ENCODE measurements at places on chromosomes 5 and 9.

- DNase-seq, result no peak
These were observed 41.8 kb downstream of the CAMSAP1 start for GRCh38 chr9:135865531-135865930.

DNA sequence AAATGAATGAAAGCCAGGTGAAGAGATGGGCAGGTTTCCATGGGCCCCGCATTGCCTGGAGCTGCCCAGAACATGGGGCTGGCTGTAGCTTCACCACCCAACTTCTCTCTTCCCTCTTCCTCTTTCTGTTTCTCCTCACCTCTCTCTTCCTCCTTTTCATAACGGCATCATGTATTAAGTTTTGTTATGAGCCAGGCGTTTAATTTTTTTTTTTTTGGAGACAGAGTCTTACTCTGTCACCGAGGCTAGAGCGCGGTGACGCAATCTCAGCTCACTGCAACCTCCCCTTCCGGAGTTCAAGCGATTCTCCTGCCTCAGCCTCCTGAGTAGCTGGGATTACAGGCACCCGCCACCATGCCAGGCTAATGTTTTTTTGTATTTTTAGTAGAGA lies 13.0 kb upstream of the SPINK4 start:
- no peak for DNase-seq

DNA sequence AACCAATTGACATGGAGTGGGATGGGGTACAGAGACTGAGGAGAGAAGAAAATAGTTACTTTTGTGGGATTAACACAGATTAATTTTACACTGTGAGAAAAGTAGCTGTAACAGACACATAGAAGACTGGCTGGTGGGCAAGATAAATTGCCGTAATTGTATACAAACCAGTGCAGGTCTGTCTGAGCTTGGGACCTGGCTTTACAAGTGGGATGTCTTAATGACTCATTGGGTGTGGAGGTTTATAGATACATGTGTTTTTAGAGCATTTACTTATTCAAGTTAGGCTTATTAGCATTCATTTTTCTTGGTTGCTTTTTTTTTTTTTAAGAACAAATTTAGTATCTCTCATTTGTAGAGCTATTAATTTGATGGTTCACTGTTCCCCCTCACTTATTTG lies 37.5 kb downstream of the SLC44A1 start:
- DNase-seq, result no peak

- DNase-seq, result no peak
These were observed 90.3 kb upstream of the ZNF462 start for GRCh38 chr9:106772523-106773290.

DNA sequence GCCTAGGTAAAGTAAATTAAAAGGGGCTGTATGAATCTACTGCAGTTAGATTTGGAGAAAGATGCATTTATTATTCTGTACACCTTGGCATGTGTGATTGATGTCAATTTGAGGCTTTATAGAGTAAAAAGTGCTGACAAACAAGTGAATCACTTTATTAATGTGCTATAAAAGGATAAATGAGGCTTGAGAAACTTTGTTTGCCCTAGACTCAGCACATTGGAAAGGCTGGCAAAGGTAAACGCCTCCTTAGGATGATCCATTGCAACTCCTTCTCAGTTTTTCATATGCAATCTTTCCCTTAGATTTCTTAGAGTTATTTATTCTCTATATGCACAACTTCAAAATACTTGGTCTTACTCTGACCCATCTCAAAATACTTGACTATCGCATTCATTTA lies 369.0 kb downstream of the HINT1 start:
- no peak for DNase-seq

DNA sequence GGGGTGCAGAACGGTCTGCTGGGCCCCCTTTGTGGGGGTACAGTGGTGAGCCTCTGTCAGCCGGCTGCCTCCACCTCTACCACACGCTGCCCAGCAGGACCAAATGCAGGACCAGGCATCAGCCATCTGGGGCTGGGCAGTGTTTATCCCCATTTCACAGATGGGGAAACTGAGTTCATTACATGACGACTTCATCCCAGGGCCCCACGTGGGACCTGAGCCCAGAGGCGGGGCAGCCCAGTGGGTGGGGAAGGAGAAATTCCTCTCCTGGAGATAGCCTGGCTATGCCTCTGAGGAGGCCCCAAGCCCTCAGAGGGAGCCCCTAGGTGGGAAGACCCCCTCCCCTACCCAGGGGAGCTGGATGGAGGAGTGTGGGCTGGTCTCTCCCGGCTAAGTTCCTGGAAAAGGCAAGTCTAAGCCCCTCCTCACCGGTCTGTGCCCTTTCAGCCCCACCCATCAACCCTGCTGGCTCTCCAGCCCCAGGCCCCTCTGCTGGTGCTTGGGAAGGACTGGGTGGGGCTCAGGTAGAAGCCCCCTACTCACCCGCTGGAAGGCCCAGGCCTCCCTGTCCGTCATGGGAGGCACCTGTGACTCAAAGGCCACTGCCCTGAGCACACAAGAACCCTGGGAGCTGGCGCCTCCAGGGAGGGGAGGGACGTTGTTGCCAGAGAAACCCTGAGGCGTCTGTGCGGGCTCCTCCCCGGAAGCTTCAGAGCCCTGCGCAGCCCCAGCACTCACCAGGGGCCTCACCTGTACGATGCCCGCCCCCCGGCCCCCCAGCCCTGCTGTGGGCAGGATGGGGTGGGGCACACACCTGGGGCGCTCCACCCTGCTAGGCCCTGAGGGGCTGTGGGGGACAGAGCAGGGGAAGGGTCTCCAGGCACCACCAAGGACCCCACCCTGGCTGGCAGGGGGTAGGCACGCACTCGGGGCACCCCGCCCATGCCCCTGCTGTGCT lies 7.4 kb upstream of the CCDC187 start:
- DNase-seq, result no peak

- DNase-seq, result peak; percentile 35
These were observed 32.0 kb downstream of the ANKRD55 start for GRCh38 chr5:56200971-56201666.

DNA sequence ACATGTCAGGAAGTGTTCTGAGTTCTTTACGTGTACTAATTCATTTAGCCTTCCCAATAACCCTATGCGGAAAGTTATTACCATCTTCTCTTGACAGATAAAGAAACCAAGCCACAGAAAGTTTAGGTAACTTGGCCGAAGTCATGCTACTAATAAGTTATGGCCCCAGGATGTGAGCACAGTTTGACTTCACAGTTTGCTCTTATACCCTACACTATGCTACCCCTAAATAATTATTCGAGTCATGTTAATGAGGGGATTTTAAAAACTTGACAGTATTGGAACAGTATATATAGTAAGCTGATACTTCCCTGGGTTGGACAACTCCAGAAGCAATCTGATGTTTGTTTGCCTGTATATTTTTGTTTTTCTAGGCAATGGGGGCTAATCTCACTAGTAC lies 29.4 kb upstream of the PDCD1LG2 start:
- DNase-seq, result no peak

Measured in stimulated activated CD4-positive, alpha-beta T cell treated with anti-CD3 and anti-CD28 coated beads, Interleukin-1b, Interleukin-23, amount 100 ng/mL, for 24 hours (primary cell).